Stimulated activated CD4-positive, alpha-beta T cell treated with anti-CD3 and anti-CD28 coated beads, Interleukin-12 subunit alpha, Interleukin-12 subunit beta, amount 100 ng/mL, for 24 hours (primary cell): ENCODE measurements at places on chromosomes 4 and X.

- no peak for DNase-seq
These were observed 56.5 kb upstream of the RASGEF1B start for GRCh38 chr4:81528200-81528599.

GRCh38 chr4:25567253-25567652 lies 88.4 kb upstream of the SLC34A2 start:
- DNase-seq = no peak

DNA sequence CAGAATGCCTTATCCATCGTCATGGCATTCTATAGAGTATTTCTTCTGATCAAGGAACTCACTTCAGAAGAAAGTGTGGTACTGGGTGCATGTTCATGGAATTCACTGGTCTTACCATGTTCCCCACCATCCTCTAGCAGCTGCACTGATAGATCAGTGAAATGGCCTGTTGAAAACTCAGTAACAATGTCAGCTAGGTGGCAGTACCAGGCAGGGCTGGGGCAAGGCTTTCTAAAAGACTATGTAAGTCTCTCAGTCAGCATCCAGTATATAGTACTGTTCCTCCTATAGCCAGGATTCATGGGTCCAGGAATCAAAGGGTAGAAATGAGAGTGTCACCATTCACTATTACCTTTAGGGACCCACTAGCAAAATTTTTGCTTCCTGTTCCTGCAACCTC lies 15.8 kb upstream of the LDB2 start:
- no peak for DNase-seq

- DNase-seq = no peak
These were observed 2156.6 kb upstream of the TENM3 start for GRCh38 chr4:180086480-180087190.

GRCh38 chr4:129823105-129823504 lies 727.2 kb downstream of the C4orf33 start:
- no peak for DNase-seq

DNA sequence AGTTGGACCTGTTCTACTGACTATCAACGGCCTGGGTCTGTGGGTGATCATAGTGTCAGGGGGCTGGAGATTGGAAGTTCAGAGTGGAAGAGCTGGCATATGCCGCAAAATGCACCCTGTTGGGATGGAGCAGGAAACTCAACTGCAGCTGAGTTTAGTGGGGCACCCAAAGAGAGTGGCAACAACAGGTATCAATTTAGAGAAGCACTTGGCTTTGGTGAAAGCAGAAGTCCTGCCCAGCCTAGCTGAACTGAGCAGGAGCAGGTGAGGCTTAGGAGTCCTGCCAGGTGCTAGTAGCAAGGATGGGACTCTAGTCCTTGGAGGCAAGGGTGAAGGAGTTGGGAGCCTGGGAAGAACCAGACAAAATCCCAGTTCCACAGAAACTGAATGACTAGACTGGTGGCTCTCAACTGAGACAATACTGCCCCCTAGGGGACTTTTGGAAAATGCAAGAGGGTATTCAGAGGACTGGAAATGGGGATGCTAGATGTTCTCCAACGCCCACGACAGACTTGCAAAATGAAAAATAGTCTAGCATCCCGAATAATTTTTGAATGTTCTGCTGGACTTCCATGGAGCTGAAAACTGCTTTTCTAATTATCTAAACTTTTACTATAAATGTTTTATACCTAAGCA lies 49.4 kb downstream of the RTL9 start:
- DNase-seq = no peak

GRCh38 chr4:55186700-55187099 lies 61.3 kb upstream of the KDR start:
- no peak for DNase-seq

DNA sequence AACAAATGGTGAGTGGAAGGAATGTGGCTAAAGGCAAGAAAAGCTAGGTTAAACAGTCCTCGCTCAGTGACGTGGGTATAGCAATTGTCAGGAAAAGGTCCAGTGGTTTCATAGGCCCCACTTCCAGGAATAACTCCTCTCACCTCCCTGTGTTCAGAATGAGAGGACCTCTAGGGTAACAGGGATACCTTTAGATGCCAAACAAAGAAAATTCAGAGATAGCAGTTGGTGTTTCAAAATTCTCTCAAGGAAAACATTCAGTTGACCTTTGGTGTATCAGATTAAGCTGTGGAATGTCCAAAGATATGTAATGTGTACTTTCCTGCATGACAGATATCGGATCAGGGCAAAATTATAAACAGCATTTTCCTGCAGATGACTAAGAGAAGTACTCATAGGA lies 155.9 kb downstream of the ARHGAP6 start:
- DNase-seq = no peak

GRCh38 chr4:37436546-37436945 lies 192.0 kb downstream of the NWD2 start:
- DNase-seq = no peak

DNA sequence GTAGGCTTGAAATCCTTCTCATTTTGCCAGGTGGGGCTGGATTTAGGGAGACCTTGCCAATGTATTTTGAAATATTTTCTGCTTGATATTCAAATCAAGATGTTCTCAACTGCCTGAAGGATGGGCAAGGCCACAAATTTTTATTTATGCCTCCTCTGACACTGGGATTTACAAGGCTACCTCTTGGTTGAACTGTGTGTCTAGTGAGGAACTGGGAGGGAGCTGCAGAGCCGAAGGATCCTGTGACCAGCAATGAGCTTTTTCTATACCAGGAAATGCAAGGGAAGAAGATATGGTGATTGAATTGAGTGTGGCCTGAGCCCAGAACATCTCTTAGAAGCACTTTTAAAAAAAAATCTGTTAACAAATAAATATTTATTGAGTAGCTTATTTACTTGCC lies 14.9 kb downstream of the VSIG1 start:
- DNase-seq = no peak

GRCh38 chrX:150060406-150060805 lies 122.1 kb upstream of the EOLA2 start:
- no peak for DNase-seq

DNA sequence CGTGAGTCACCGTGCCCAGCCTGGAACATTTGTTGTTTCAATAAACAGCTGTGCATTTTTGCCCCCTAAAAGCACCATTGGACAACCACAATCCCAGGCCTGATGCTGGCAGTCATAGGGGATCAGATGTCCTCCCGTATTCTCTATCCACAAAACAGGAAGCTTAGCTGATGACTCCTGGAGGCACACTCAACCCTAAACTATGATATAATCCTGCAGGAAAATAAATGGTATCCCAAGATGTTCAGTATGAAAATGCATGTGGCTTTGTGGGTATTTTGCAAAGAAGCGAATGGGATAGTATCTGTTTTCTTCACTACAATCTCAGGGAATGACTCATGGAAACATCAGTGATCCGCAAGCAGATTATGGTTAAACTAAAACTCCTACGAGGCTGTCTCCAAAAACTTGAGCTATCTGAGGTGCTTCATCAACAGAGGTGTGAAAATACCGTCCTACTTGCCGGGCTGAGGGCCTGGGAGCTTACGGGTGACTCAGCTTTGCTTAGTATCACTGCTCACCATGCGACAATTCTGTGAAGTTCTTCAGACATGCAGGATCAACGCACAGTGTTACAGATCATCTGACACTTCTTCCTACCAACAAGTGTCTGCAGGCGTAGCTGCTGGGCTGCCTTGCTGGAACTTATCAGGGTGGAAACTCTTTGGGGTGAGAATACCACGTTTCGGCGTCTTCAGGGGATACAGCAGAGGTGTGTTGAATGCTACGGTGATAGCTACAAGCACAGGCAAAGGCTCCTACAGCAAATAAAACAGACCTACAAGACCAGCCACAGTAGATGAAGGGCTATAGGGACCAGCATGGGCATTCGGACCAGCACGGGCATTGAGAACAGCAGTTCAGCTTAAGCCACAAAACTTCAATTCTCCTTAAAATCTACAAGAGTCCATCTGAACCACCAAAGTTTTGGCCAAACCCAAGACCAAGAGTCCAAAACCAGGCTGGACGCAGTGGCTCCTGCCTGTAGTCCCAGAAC lies 148.5 kb downstream of the DHRSX start:
- DNase-seq = no peak

GRCh38 chrX:13298836-13299235 lies 21.0 kb downstream of the ATXN3L start:
- no peak for DNase-seq

DNA sequence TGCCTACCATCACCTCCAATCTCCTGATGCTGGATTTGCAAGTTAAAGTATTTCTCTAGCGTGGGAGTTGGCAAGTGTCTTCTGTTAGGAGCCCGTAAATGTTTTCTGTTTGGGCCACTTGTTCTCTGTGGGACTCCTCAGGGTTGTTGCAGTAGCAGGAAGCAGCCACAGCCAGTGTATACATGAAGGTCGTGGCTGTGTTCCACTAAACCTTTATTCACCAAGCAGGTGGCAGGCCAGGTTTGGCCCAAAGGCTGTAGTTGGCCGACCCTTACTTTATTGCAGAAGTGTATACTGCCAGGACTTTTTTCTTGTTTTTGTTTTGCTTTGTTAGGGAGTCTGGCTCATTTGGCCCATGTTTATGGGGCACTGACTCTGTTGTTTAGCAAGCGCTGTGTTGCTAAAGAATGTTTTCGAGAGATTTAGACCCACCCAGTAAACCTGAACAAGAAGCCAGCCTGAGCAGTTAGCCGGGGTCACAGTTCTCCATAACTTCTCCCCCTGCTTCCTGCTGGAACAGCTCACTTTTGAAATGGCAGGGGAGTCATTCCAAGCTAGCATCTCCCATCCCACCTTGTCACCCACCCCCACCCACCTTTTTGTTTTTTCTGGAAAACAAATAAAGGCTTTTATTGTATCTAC lies 58.8 kb downstream of the SHROOM2 start:
- DNase-seq = no peak

DNA sequence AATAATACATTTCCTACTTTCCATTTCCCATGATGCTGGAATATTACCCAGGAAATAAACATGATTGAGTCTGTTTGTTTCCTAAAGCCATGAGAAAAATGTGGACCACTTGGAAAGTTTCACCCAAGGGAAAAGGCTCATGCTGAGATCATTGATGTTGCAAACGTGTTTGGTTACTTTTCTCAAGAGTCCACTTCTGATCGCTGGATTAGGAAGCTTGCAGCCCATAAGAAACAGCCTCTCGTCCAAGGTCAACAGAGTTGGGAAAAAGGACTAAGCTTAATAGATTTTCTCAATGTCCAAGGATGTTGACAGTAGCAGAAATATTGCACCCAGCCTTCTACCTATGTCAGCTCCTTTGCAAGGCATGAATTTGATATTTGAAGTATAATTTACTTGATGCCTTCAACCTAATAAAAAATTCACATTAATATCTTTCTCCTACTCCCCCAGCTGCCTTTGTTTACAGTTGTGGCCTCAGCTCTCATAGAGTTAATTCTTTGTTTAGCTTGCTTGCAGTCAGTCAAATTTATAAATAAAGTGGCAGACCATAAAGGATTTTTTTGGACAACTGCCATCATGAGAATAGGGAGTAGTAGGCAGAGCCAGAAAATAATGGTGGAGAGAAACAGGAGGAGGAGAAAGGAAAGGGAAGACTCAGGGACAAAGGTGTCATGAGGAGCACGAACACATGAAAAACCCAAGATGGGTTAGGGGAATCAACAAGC lies 65.6 kb upstream of the BLTP1 start:
- DNase-seq = no peak

- no peak for DNase-seq
These were observed 82.4 kb downstream of the SLC2A9 start for GRCh38 chr4:9938933-9939332.

- no peak for DNase-seq
These were observed 259.1 kb downstream of the SH2D1A start for GRCh38 chrX:124605511-124605910.
